Omental fat pad (tissue), 4 donors: ENCODE measurements at places on chromosomes 11 and 22. TPM values are rescaled to one million over a fixed set of nuclear protein-coding genes. Genes with fewer than 3 reads are reported as not detected.

- DNase-seq = no peak
Observed at GRCh38 chr11:59931688-59932087, 6.5 kb upstream of the OOSP1 start.

GRCh38 chr11:8034106-8034585 is 46.9 kb upstream of the TUB start:
- no peak for DNase-seq

DNA sequence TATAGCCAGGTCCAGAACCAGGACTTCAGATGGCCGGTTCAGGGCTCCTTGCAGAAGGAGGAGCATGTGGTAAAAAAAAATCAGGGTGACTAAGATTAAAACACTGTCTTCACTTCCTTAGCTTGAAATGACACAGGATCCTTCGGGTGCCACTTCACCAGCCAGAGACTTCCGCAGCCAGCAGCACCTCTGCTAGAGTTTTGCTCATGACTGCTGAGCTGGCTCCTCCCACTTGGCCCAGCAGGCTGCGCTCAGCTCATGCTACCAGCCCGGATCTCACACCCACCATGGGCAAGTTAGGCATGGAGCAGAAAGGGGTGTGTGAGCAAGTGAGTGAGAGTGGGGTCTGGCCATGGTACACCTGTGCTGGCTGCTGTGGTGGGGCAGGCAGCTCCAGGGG is 6.6 kb upstream of the MS4A18 start:
- no peak for DNase-seq

- DNase-seq = no peak
Observed at GRCh38 chr11:88886796-88887195, 179.0 kb downstream of the GRM5 start.

- DNase-seq = no peak
Observed at GRCh38 chr11:38392176-38392575, 1794.1 kb upstream of the RAG2 start.

GRCh38 chr11:24199461-24199860 is 297.4 kb upstream of the LUZP2 start:
- DNase-seq = no peak

GRCh38 chr11:7889985-7890384 is 41.1 kb downstream of the OR10A6 start:
- DNase-seq = no peak

The LDHAL6A gene
- total RNA-seq = not detected

The LRRC74B gene
- not detected for total RNA-seq

The UBQLN3 gene
- 1.3 TPM for total RNA-seq
